Jurkat, Clone E6-1 (cell line): ENCODE measurements at places on chromosomes 11 and 22.

DNA sequence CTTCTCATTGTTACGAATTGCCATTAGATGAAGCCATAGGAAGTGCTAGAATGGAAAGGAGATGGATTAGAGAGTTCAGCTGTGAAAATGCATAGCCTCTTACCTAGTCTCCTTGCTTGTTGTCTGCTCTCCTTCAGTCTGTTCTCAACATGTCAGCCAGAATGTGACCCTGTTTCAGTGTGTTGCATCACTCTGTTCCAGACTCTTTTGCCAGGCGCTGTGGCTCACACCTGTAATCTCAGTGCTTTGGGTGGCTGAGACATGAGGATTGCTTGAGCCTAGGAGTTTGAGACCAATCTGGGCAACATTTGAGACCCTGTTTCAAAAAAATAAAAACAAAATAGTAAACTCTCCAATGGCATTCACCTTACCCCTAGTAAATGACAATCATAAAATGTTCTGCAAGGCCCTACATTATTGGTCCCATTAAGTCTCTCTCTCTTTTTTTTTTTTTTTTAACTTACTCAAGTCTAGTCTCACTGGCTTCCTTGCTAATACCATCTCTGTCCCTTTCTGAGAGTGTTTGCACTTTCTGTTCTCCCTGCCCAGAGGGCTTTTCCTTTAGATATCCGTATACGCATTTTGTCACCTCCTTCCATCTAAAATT, 39.4 kb downstream of the CYP2R1 start:
- no peak for DNase-seq

DNA sequence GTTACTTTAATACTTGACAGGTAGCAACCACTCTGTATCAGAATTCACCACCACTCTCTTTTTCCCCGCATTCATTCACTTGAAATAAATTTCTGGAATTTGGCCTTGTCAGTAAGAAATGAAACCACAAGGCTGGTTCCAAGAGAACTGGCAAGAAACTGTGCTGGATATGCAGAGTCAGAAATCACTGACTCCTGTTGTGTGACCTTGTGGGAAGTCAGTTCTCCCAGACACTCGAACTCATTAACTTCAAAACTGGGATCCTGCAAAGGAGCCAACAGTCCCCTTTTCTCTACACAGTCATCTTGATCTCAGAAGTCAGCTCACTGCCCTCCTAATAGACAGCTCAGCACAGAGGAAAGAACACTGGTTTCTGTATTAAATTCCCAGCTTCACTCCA, 142.7 kb downstream of the LRRC4C start:
- DNase-seq = no peak

- DNase-seq = no peak
These were observed at the start of gene EHBP1L1 for GRCh38 chr11:65575568-65576231. Gene EHBP1L1, plus strand, starts transcription at chr11:65576053. Its CDS starts 250 bp downstream, at chr11:65576303.

DNA sequence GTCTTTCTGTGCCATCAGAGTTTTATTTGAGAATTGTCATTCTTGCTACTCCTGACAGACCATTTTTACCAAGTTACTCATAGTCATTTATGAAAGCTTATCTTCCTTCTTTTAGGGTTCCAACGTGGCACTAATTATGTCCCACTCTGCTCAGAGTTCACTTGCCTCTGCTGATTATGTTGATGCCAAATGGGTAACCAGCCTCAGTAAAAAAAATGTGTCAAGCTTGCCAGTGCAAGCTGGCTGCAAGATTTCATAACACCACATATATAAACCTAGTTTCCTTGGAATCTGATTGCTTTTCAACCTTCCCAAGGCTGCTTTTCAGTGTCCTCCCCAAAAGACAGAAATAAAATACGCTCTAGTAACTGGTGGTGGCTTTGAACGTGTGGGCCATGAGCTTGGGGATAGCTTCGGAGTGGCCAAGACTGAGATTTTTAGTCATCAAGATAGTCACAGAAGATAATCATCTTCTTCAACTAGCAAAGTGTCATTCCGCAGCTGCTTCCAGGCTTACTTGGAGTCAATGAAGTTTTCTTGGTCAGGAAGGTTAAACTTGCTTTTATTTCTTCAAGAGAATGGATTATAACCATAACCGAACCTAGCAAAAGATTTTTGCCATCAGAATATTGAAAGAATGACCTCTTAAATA, 29.5 kb upstream of the APOA1 start:
- no peak for DNase-seq

- no peak for DNase-seq
These were observed 1.5 kb upstream of the VPREB3 start for GRCh38 chr22:23755711-23756110.

GRCh38 chr22:41096841-41097240, 4.4 kb downstream of the EP300 start:
- DNase-seq = no peak

GRCh38 chr22:20279662-20280134, 11.6 kb upstream of the RTN4R start:
- no peak for DNase-seq

GRCh38 chr11:45304992-45305335, 18.8 kb upstream of the SYT13 start:
- no peak for DNase-seq

GRCh38 chr11:120563703-120564572, 52.4 kb downstream of the GRIK4 start:
- DNase-seq = no peak

GRCh38 chr11:2741006-2741376, 41.2 kb upstream of the KCNQ1OT1 start:
- no peak for DNase-seq

GRCh38 chr11:93519179-93519578, 24.0 kb downstream of the SMCO4 start:
- DNase-seq = peak; percentile 68

DNA sequence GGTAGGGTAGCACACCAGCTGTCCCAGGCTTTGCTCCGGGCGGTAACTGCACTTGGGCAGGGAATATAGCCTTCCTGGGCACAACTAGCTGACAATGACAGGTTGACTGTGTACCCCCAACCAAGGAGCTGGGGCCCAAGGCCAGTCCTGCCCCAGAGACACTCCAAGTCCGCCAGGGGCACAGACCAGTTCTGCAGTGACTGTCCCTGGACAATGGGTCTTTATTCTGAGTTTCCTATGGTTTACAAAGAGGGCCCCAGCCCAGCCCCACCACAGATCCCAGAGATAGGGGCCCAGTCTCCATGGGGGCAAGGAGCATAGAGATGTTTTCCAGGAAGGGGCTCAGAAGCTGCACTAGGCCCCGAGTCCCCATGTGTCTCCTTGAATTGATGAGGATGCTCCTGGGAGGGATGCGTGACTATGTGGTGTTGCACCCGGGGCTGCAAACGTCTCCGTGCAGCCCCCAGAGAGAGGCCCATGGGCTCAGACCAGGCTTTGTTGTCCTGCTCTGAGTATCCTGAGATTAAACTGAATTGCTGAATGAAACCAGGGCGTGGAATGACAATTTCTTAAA, 48.4 kb downstream of the CD6 start:
- no peak for DNase-seq

DNA sequence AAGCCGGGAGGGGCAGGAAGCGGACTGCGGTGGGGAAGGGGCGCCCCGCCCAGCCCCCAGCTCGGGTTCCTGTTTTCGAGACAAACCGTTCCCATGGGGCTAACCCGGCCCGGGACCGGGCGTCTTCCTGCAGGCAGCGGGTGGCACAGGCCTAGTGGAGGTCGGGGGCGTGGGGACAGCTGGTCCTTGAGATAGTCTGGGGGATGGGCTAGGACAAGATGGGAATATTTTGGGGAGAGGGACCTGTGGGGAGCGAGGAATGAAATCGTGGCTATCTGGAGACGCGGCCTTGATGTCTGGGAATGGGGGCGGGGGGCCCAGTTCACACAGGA, 1.2 kb upstream of the RASGRP2 start:
- DNase-seq = peak; percentile 79

DNA sequence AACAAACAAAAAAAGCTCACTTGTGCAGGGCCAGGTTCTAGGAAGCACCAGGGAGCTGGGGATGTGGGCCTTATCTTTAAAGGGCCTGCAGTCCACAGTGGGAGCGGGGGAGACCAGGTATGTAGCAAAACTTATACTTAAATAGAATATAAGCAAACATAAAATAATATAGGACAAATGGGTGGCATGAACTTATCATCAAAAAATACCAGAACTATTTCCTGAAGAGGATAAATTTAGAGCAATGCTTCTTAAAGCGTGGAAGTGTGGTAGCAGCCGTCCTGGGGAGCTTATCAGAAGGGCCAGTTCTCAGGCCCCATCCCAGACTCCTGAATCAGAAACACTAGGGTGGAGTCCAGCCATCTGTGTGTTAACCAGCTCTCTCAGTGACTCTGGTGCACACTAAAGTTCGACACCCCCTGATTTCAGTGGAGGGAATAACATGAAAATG, 9.3 kb downstream of the VPS26B start:
- DNase-seq = no peak

DNA sequence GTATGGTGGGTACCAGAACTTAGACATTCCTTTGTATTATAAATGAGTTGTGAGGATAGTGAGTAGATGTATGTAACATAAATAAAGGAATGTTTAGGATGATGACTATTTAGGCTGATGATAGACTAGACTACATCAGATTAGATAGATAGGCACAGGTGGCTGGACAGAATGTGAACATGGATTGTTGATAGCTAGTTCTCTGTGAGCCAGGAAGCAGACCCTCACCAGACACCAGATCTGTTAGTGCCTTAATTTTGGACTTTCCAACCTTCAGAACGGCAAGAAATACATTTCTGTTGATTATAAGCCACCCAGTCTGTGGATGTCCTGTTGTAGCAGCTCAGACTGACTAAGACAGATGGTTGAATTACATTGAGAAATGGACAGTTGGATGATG, 99.4 kb downstream of the SWAP70 start:
- DNase-seq = no peak

- DNase-seq = no peak
These were observed 93.9 kb upstream of the API5 start for GRCh38 chr11:43217849-43218248.

DNA sequence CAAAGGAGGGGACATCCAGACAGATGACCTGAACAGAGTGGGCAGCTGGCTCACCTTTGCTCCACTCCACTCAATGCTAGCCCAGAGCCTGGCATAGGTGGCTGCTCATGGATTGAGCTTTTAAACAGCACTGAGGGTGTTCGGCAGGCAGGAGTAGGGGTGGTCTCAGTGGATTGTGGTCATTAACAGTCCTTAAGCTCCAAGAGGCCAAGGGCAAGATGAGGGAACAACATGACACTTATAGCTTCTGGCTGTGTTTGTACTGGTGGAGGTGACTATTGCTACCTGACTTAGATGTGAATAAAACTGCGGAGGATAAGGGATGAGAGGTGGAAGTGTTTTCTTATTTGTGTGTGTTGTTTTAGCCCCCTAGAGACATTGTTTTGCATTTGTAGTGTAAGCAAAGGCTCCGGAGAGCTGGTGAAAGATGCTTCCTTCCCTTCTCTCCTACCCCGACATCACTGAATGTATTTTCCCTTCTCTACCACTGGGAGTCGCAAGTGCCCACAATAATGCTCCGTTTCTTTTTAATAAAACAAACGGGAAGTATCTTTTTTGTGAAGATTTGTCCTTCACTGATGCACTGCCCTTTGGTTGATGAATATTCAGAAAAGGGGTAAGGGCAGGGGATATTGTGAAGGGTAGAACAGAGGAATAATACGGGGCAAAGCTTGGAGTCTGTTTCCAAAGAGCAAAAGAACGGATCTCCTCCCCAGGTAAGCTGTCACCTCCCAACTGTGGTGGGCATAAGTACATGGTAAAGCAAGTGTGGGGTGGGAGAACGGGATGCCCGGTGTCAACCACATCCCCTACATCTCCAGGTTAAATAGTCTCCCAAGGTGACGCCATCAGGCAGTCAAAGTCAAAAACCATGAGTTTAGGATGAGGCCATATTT, 27.5 kb upstream of the MTNR1B start:
- DNase-seq = peak; percentile 15

DNA sequence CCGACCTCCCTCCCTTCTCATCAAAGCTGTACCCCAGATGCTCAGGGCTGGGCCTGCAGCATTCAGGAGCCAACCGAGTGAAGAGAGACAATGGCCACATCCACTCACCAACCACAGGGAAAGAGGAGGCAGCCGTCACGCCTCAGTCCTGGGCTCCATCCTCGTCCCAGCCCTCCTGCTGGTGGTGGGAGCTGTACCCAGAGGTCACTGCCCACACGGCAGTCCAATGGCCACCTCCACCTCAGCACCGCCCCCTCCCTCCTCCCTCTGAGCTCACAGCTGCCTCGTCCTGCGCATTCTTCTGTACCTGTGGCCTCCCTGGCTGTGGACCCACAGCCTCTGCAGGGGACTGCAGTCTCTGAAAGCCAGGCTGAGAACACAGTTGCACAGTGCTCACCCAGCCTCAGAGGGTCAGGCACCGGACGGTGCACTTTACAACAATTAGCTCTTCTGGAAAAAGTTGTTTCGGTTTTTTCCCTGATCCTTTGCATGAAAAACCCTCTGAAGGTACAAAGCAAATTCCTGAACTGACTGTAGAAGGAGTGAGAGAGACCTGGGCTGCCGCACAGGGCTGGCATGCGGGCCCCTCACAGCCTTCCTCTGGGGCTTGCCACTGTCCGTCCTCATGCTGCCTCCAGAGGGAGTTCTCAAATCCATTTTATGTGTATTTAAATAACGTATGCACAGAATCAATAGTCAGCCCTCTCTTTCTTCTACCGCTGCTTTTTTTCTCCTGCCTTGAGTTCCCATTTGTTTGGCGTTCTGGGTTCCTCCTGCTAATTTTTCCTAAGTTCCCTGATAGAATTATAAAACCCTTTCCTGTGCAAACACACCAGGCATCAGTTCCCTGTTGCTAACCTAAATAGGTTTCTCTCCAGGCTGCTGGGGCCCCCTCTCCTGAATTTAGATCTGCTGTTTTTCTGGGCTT, 52.7 kb downstream of the PHF21B start:
- no peak for DNase-seq

DNA sequence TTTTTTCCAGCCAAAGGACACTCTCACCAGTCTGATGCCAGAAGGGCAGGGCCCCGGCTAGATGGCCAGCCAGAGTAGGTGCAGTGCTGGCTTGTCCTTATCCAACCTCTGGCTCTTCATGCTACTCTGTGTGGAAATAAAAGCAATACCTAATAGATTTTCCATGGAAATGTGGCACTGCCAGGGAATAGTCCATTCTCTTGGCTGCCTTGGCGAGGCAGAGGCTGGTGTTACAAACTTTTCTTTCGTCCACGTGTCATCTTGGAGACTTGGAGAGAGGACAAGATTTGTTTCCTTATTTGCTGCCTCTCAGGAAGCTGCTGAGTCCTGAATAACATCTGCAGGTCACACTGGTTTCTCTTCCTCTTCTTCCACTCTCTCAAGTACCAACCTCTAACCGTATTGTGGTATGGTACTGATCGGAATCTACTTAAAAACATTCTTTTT, 17.2 kb upstream of the C1QTNF4 start:
- no peak for DNase-seq

GRCh38 chr22:39336411-39336810, 13.4 kb upstream of the SYNGR1 start:
- DNase-seq = no peak
